GM13977 (cell line): ENCODE measurements at places on chromosomes 7 and 10.

- no peak for DNase-seq
These were observed 79.8 kb downstream of the ABI1 start for GRCh38 chr10:26780793-26781601.

- no peak for DNase-seq
These were observed 147.7 kb downstream of the ACTR3B start for GRCh38 chr7:152907042-152907761.

- no peak for DNase-seq
These were observed 141.9 kb upstream of the RHEB start for GRCh38 chr7:151661587-151661986.

DNA sequence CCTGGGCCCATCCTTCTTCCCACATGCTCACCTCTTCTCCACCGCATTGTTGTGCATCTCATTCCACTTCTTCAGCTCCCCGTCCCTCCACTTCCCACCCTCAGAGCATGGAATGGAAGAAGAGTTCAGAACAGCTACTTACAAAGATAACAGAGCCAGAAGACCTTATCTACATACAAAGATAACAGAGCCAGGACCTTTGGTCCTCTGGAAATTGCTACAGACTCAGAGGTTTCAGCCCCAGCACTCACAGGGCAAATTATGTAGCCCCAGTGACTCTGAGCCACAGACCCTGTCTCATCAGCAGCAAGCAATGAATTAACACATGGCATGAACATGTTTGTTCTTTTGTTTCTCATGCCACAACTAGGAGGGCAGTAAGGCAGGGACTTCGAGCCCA is 28.7 kb upstream of the SLC29A3 start:
- DNase-seq = no peak

GRCh38 chr7:150954986-150955518 is 23.1 kb downstream of the KCNH2 start:
- no peak for DNase-seq

GRCh38 chr7:120402079-120402767 is 129.2 kb downstream of the KCND2 start:
- no peak for DNase-seq

GRCh38 chr7:45118292-45118691 is 6.8 kb upstream of the TBRG4 start:
- no peak for DNase-seq

GRCh38 chr10:78516756-78517155 is 483.1 kb downstream of the RPS24 start:
- no peak for DNase-seq

DNA sequence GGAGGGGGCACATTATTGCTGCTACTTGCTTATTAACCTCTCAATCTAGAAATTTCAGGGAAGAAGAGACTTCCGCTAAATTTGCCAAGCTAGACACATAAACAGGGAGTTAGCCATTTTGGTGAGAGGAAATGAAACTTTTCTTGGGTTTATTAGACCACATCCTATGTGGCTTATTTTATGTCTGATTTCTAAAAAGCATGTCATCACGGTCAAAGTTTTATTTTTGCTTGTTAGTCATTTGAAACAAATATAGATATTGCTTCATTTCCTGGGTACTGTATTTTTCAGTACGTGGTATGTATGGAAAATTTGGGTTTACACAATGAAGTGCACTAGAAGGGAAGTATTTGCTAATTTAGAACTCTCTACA is 144.1 kb downstream of the TCF7L2 start:
- no peak for DNase-seq

GRCh38 chr10:128713471-128713870 is 587.2 kb upstream of the MKI67 start:
- no peak for DNase-seq

DNA sequence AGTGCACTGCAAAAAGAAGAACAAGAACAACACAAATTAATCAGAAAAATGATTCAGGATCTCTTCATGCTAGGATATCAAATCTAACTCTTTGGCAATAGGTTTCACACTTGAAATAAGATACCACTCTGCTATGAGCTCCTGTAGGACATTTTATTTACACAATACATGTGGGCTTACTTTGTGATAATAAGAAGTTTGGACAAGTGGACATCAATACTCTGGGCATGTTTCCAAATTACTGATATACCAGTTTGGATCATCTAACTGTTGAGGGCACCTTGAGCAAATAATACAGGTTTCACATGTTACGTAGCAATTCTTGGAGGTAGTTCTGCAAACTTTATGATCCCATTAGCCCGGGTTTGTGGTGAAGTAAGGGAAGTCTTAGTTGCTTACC is 59.8 kb downstream of the CPVL start:
- no peak for DNase-seq

DNA sequence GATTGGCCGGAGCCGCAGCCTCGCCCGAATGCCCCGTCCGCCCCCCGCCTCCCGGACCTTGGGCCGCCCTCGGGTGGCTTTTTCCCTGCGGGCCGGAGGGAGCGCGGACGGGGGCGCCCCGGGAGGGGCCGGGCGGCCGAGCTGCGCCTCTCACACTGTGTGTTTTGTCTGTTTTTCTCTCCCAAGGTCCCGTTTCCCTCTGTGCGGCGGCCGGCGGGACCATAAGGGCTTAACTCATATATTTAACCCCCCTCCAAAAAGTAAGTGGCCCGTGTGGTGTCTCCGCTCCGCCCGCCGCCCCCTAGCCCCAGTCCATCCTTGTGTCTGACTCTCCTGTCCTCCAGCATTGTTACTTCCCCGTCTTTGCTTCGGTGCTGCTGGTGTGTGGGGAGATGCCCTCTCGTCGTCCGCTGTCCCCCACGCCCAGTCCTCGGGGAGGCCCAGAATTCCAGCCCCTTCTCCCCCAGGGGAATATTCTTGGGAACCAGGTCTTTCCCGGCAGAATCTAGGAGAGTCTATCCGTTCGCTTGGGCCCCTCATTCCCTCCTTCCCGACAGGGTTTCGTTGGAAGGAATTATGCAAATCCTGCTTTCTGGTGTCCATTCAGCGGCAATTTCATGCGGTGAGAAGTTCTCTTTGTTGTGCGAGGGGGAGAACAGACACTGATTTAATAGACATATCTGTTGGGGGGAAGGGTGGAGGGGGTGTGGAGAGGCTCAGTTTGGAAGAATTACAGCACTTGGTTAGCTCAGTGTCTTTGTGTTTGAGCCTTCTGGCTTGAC is 1.3 kb downstream of the LCOR start:
- peak; percentile 34 for DNase-seq

GRCh38 chr7:40899636-40900507 is 765.1 kb downstream of the SUGCT start:
- no peak for DNase-seq

- DNase-seq = no peak
These were observed 44.9 kb downstream of the TMEM178B start for GRCh38 chr7:141118767-141119166.

DNA sequence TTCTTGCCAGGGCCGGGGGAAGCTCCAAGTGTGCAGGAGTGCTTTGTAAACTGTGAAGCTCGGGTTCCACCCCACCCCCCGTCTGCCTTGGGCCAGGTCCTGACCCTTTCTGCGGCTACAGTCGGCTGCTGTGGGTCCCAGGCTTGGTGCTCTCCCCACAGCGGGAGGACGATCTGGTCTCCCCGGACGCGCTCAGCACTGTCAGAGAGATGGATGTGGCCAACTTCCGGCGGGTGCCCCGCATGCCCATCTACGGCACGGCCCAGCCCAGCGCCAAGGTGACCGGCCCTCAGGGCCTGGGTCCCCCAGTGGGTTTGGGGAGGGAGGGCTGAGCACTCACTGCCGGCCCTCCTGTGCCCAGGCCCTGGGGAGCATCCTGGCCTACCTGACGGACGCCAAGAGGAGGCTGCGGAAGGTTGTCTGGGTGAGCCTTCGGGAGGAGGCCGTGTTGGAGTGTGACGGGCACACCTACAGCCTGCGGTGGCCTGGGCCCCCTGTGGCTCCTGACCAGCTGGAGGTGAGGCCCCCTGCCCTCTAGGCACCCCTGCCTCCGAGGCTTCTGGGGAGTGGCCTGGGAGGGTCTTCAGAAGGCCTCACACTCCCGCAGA is 60.3 kb downstream of the PALD1 start:
- DNase-seq = no peak

DNA sequence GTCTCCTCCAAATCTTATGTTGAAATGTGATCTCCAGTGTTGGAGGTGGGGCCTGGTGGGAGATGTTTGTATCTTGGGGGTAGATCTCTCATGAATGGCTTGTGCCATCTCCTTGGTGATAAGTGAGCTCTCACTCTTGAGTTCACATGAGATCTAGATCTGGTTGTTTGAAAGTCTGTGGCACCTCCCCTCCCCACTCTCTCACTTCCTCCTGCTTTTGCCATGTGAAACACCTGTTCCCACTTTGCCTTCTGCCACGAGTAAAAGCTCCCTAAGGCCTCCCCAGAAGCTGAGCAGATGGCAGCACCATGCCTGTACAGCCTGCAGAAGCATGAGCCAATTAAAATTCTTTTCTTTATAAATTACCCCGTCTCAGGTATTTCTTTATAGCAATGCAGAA is 23.5 kb downstream of the TMEM229A start:
- no peak for DNase-seq

DNA sequence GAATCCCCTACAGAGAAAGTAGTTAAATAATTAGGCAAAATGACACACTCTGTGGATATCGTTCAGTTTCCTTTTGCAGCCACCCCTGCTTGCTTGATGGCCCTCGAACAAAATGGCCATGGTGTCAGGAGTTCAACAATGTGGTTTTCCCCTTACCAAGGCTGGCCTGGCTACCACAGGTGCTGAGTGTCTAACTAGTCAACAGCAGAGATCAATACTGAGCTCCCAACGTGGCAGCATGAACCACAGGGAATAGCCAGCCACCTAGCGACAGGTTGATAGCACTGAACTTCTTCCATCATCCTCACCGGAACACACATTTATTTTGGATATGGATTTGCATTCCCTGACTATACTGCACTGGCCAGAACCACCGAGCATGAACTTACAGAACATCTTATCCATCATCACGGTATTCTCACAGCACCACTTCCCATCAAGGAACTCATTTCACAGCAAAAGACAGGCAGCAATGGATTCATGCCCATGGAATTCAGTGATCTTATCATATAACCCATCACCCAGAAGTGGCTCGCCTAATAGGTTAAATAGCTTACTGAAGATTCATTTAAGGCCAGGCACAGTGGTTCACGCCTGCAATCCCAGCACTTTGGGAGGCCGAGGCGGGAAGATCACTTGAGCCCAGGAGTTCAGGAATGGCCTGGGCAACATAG is 6.3 kb downstream of the C10orf67 start:
- no peak for DNase-seq

GRCh38 chr7:107891636-107892366 is 818 bp downstream of the DLD start:
- DNase-seq = peak; percentile 37

DNA sequence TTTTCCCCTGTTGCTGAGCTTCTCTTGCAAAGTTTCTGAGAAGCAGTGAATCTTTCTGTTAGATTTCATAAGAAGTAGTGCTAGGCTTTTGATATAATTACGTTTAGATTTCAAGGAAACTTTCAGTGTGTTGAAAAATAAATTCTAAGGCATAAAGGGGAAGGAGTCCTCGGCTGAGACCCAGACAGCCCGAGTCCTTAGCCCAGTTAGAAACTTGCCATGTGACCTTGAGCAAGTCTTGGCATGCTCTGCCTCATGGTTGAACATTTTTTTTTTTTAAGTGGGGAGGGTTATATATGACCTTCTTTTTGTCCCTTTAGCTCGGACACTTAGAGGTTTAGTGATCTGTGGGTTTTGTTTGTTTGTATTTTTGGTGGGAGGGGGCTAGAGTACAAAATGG is 117.5 kb downstream of the TCF7L2 start:
- no peak for DNase-seq

GRCh38 chr7:4791101-4791737 is 15.8 kb downstream of the AP5Z1 start:
- no peak for DNase-seq

GRCh38 chr7:30923009-30923773 is 11.5 kb downstream of the AQP1 start:
- DNase-seq = no peak

- no peak for DNase-seq
These were observed 5.3 kb downstream of the PITX3 start for GRCh38 chr10:102236006-102236405.

- no peak for DNase-seq
These were observed 21.8 kb downstream of the ARHGAP19 start for GRCh38 chr10:97270523-97271154.

DNA sequence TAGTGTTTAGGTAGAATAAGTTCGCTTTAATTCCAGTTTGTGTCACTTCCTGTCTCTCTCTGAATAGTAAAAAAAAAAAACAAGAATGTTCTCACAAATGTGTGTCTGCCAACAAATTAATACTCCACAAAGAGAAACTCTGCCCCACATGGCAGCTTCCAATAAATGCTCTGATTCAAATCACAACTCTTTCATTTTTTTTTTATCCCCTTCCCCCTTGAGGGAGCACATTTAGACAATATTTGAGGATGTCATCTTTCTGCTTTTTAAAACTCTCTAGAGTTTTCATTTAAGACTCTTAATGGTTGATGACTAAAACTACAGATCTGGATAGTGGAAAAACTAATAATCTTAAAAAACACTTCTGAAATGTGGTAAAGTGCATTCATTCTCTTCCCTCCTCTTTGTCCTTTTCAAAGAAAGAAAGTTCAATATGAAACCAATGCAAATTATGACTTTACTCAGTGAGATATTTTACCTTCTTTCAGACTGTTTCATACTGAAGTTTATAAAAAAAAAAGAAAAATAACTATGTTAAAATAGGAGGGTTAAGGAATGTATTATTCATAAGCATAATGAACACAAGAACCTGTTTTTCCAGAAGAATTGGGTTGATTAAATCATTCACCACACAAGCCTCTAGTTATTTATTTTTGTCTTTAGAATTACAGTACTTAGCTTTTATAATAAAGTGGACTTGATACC is 42.3 kb downstream of the ARID5B start:
- DNase-seq = peak; percentile 35

- no peak for DNase-seq
These were observed 26.3 kb upstream of the CAPZA2 start for GRCh38 chr7:116836048-116836447.

DNA sequence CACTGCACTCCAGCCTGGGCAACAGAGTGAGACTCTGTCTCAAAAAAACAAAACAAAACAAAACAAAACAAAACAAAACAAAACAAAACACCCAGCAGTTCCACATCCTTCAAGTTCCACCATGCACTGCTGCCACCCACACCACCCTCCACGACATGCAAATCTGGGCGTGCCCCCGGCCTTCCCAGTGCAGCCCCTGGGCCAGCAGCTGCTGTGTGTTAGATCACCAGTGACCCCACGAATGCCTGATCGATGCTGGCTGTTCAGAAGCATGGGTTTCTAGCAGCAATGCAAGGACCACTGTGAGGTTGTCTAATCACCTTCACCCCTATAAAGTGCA is 36.3 kb downstream of the ELFN1 start:
- no peak for DNase-seq

DNA sequence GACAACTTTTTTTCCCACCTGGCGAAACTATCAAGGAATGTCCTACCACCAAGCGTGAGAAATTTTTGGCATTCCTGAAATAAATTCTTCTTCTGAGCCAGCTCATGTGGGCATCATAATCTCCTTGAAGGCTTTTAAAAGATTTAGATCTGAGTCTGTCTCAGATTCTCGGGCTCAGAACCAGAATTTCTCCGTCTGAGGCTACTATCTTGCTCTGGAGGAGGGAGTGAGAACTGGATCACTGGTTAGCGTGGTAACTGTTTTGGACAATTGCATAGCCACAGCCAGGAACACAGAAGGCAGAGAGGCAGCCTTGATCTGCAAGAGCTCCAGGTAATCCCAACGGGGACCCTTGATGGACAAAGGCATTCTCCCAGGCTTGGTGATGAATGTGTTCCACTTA is 1.0 kb upstream of the PLAC9 start:
- DNase-seq = no peak

- DNase-seq = no peak
These were observed 3.1 kb downstream of the CNPY4 start for GRCh38 chr7:100122568-100122967.

- DNase-seq = no peak
These were observed 1.6 kb downstream of the TSPAN14 start for GRCh38 chr10:80455461-80456349.
